ENCODE measurements at places on chromosomes 3 and 15.

GRCh38 chr3:31114929-31115283, 220.4 kb upstream of the GADL1 start:
- DNase-seq: no peak

- no peak for DNase-seq
Measured at GRCh38 chr3:99774467-99774866, 43.2 kb upstream of the CMSS1 start.

DNA sequence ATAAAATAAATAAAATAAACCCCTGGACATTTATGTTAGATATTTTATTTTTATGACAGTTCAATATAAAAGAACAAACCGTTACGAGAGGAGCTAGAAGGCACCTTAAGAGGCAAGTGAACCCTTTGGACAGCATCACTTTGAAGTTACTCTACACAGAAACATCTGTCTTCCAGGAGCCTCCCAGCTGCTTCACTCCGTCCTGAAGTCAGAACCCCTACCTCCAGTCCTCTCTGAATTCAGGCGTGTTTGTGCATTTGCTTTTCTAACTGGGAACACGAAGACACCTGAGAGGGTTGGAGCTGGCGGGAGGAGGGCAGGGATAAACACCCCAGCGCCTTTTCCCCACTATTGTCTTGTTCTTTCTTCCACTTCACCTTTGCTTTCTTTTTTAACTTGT, 46.2 kb downstream of the CMTM7 start:
- no peak for DNase-seq

GRCh38 chr15:92839696-92840095, 60.4 kb upstream of the CHD2 start:
- no peak for DNase-seq

- DNase-seq: no peak
Measured at GRCh38 chr15:64991536-64992135, 1.9 kb upstream of the SPG21 start.

- no peak for DNase-seq
Measured at GRCh38 chr15:56678571-56678970, 54.7 kb downstream of the ZNF280D start.

- DNase-seq: no peak
Measured at GRCh38 chr3:178768072-178768864, 232.0 kb downstream of the KCNMB2 start.

GRCh38 chr3:1251282-1252060, 158.6 kb downstream of the CNTN6 start:
- DNase-seq: no peak

GRCh38 chr3:81477740-81478139, 283.7 kb downstream of the GBE1 start:
- DNase-seq: no peak

GRCh38 chr3:137709011-137709601, 55.0 kb upstream of the SOX14 start:
- peak; percentile 21 for DNase-seq

- no peak for DNase-seq
Measured at GRCh38 chr15:25714538-25714840, 148.6 kb downstream of the ATP10A start.

GRCh38 chr3:47380026-47380600, 708 bp upstream of the PTPN23 start:
- no peak for DNase-seq

GRCh38 chr3:65210026-65210814, 522.4 kb upstream of the ADAMTS9 start:
- DNase-seq: no peak

DNA sequence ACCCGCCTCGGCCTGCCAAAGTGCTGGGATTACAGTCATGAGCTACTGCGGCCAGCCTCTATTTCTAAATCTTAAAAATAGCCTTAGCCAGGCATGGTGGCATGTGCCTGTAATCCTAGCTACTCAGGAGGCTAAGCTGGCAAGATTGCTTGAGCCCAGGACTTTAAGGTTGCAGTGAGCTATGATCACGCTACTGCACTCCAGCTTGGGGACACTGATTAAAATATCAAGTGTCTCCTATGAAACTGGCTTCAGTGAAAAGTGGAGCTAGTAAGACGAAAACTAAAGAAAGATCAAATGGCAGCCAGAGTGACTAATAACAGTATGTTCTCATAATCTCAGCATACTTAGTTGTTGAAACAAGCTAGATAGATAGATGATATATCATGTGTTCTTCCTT, 112.5 kb downstream of the STT3B start:
- DNase-seq: no peak

DNA sequence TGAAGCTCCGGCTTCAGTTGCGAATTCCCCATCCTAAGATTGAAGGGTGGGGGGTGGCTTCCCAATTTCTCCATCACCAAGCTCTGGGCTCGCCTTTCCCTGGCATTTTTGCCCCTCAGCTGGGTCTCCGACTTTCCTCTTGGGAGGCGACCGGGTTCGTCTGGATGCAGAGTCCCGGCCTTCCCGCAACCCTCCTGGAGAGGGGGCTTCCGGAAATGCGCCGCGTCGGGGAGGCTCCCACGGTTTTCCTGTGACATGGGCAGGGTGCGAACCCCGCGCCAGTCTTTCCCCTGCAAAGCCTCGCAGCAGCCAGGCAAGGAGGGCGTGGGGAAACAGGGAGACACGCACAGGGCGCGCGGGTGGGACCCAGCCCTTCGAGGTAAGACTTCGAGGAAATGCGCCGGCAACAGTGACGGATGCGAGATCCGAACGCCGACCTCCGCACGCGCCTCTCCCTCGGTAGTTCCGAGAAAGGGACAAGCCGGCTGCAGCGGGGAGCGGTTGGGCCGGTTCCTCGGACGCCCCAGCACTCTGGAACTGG, 466 bp upstream of the HCN4 start:
- no peak for DNase-seq

GRCh38 chr15:36373550-36373949, 205.9 kb upstream of the CDIN1 start:
- no peak for DNase-seq

- DNase-seq: no peak
Measured at GRCh38 chr3:177385186-177385585, 187.9 kb upstream of the TBL1XR1 start.

GRCh38 chr3:99658274-99658673, 19.9 kb downstream of the COL8A1 start:
- no peak for DNase-seq

DNA sequence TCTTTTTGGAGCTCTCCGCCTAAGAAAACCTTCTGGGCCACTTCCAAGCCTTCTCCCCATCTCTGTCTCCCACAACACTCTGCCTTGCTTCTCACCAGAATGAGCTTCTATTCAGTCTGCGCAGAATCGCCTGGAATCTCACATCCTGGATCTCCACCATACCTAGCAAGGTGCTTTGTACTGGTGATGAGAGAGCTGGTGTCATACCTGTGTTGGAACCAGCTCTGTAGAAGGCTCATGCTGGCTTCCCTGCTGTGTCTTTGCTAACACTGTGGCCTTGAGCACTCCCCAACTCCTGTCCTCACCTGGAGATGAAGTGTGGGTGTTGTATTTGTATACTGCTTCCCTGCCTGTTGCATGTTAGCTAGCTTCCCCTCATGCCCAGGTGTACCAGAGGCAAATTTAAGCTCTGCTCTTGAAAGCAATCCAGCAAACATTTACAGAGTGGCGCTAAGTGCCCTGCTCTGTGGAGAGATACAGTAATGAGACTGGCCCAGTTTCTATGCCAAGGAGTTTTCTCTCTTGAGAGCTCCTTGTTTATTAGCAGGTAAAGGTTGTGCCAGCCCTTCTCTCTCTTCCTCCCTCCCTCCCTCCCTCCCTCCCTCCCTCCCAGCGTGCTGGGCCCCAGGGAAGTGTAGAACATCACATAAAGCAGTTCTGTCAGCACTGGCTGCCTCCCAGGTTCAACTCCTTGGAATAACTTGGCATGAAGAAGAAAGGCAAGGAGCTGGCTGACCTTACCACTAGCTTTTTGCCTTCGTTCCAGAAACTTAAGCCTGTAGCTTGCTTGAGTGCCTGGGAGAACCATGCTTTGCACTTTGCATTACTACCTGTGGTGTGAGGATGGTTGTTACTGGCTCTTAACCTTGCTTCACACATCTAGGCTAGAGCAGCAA, 54.9 kb downstream of the TRIM71 start:
- no peak for DNase-seq

DNA sequence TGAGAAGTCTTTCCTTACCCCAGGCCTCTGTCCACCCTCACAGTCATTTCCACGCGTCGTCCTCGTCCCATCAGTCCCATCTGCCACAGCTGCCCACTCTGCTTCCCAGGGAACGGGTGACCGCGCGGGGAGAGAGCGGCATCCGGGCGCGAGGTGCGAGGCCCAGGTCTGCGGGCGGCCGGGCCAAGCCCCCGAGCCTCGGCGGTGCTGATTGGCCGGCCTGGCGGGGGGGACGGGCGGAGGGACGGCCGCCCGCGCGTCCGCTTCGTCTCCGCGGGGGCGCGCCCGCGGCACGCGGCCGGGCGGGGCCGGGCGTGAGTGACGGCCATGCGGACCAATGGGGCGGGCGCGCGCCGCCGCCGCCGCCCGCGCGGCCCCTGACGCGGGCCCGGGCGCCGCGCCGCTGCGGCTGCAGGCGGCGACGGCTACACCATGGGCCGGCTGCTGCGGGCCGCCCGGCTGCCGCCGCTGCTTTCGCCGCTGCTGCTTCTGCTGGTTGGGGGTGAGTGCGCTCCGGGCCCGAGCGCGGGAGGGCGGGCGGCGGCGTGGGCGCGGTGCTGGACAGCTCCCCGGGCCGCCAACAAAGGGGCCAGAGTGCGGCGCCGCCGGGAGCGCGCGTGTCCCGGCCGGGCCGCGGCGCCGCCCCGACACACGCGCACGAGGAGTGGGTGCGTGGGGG, at the start of gene PODXL2:
TSS of gene PODXL2 (plus strand) at position 398 of the 679 bp plus-strand sequence. CDS start at position 433, 35 bp downstream.
- DNase-seq: peak; percentile 85

DNA sequence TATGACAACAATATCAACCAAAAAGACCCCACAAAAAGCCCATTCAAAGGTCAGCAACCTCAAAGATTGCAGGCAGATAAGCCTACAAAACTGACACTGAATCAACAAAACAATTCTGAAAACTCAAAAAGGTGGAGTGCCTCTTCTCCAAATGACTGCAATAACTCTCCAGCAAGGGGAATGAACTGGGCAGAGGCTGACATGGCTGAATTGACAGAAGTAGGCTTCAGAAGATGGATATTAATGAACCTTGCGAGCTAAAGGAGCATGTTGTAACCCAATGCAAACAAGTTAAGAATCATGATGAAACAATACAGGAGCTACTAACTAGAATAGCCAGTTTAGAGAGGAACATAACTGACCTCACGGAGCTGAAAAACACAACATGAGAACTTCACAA, 20.4 kb upstream of the SLC25A38 start:
- no peak for DNase-seq

DNA sequence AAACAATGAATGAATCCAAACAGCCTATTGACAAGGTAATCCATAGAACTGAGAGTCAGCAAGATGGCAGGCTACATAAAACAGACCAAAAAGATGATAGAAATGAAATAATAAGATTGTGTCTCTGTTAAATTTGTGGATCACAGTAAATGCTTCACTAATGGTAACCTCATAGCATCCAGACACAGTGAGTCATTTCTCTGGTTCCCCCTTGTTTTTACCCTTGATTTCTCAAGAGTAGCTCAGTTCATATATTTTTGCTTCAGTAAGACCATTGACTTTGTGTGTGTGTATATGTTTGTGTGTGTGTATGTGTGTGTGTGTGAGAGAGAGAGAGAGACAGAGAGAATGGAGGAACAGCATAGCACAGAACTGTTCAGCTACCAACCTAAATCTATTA, 546.9 kb downstream of the RBMS3 start:
- no peak for DNase-seq

GRCh38 chr3:151644986-151645385, 88.7 kb upstream of the AADACL2 start:
- DNase-seq: no peak

GRCh38 chr3:105967117-105967516, 98.3 kb upstream of the CBLB start:
- DNase-seq: no peak

Data from suppressor macrophage treated with lipopolysaccharide for 1 hour (primary cell).